ENCODE measurements at places on chromosomes 11 and 22. TPM values are rescaled to one million over a fixed set of nuclear protein-coding genes. Genes with fewer than 3 reads are reported as not detected.

GRCh38 chr11:17578296-17578695 lies 31.2 kb downstream of the OTOG start:
- DNase-seq, result no peak

DNA sequence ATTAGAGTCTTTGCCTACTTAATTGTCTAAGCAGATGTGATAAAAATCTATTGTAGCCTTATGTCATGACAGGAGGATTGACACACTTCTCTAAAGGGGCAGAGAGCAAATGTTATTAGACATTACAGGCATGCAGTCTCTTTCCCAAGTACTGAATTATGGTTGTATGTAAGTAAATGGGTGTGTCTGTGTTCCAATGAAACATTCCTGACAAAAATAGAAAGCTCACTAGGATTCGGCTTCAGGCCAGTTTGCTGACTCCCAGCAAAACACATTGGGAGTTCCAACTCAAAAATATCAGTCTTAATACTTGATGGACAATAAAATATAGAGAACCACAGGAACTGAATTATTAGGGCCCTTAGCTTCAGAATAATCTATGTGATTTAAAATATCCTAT lies 1480.4 kb downstream of the FAM181B start:
- no peak for DNase-seq

DNA sequence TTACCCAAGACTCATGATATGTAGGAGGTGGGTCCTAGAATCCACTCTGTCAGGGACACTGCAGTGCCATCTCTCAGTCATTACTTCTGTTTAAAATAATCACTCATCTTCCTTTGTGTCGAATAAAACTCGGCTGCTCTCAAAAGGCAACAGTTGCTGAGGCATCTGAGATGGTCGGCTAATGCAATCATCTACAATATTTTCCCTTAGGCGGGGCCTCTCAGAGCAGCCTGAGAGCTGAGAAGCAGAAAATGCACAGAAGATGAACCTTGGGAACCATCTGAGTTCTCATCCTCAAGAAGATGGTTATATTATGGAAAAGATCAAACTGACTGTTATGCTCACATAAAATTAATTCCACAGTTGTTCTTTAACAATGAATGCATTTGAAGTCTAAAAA lies 1518.2 kb upstream of the TENM4 start:
- no peak for DNase-seq

MEN1 gene
- total RNA-seq, result 56.3 TPM

DNA sequence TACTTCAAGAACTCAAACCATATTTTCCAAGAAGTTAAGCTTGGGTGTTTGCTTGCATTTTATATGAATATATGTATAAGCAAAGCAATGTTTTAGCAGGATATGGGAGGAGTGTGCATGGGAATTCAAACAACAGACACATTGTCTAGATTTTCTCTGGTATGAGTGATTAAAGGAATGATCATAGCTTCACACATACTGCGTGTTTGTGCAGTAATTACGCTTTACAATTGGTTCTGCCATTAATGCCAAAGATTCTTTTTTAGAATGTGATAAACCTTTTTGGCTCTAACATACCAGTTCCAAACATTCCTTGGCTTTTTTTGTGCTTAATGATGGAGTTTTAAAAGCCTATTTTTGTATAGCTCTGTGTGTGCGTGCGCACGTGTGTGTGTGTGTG lies 54.0 kb downstream of the CCDC34 start:
- no peak for DNase-seq

MUC5AC gene
- not detected for total RNA-seq

DNA sequence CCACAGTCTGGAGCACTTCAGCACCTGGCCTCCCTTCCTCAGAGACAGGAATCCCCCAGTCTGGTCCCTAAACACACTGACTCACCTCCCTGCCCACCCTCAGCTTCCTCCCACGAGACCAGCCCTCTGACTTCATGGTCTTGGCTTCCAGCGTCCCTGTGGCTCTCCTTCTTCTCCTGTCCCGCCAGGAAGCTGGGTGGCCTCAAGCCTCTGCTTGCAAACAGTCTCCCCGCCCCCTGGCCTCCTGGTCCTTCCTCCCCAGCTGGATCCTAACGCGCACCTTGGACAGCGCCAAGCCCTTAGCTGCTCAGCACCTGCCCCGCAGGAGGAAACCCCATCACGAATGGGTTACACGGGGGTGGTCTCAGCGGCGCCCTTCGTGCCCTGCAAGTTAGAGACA lies 4.5 kb downstream of the NCF4 start:
- DNase-seq, result peak; percentile 28

MMP7 gene
- not detected for total RNA-seq

DNA sequence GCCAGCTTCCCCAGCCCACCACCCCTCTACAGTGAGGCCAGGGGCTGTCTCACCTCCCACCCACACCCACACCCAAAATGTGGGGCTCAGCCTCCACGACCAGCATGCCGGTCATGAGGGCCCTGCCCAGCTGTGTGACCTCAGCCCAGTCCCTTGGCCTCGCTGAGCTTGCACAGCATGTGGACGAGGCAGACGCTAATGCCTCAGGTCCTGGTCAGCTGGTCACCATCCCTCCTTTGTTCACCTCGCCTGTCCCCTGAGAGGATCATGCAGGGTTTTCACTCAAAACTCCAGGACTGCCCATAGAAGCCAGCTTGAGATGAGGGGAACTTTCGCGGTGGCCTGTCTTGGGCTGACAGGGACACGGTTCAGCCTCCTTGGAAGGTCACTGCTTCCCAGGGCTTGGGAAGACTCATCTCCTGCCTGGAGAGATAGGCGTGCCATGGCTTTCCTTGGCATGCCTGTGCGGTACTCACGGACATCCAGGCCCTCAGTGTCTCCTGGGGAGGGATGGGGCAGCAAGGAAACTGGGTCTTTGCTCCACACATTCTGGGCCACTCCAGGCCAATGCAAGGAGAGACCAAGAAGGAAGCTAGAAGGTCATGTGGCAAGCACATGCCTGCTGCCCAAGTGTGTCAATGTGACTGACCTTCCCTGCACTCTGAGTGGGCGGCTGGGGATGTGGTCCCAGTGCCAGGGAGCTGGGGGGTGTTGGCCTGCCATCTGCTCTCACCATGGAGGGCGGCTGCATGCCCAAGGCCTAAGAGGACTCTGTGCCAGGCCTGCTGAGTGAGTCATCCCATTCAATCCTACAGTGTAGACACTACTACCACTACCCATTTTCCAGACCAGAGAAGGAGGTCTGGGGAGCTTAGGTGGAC lies 3.2 kb upstream of the RTN4R start:
- DNase-seq, result no peak

DNA sequence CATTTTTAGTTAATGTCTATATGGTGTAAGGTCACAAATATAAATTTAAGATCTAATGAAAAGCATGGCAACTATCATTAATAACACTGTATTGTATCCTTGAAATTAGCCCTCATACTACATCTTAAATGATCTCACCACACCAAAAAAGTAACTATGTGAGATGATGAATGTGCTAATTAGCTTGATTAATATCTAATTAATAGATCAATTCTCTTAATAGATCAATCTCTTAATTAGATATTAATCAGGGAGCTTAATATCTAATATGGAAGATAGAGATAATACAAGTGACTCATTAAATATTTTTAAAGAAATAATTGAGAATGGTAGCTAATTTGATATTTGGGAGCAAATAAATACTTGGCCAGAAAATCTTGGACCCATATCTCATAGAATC lies 178.5 kb upstream of the FAT3 start:
- no peak for DNase-seq

GGTLC3 gene
- 0.56 TPM for total RNA-seq

MYOD1 gene
- not detected for total RNA-seq

DNA sequence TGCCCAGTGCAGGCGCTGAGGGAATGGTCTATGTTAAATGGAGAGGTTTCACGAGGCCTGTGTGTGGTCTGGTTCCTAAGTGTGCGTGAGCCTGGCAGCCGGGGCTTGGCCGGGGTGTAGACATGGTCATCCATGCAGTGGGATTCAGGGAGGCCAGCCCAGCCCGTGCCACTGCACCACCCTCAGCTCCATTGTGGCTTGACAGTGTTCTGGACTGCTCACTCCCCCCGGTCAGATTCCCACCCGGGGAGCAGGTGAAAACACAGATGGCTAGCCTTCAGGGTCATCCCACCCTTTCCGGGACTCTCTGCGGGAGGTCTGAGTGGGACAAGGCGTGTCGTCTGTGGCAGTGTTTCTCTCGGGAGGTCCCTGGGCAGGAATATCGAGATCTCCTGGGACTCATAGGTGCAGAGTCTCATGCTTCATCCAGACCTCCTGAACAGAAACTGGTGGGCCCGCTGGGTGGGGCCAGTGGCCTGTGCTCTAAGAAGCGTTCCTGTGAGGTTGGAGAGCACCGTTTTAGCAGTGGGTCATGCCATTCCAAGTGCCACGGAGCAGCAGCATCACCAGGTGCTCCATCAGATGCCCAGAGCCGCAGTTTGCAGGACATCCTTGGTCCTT lies 52.3 kb downstream of the ST14 start:
- peak; percentile 2 for DNase-seq

DNA sequence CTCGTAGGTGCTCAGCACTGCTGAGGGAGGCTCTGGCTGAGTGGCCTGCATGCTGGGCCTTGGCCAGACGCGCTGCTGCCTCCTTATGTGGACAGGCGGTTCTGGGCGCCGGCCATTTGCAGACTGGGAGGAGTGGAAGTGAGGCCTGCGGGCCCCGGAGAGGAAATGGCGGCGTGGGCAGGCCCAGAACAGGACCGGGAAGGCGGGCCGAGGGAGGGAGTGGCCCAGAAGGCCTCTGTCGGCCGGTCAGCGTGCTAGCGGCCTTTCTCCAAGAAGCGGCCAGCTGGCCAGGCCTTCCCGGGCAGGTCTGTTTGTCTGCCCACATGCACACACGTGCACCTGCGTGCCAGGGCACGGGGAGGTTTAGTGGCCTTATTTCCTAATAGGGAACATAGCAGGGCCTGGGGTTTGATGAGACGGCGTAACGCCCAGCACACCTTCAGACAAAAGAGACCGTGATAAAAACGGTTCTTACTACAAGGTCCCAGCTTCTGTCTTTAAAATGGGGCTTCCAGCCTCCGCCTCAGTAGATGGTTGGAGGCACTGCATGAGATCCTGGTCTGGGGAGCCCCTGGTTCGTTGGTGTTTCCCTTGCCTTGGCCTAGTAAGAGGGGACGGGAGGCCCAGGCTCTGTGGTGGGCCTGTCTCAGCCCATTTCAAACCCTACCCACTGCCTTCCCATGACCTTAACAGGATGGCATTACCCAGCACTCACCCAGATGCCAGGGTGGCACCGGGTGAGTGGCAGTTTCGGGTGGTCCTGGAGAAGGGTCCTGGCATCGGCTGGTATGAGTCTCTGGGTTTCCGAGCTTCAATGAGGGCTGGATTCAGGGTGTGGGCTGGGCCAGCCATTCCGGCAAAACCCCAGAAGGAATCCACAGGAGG lies 65.1 kb upstream of the PPARA start:
- DNase-seq, result no peak

DENND6B gene
- 3.6 TPM for total RNA-seq

RGL4 gene
- 0.15 TPM for total RNA-seq

DNA sequence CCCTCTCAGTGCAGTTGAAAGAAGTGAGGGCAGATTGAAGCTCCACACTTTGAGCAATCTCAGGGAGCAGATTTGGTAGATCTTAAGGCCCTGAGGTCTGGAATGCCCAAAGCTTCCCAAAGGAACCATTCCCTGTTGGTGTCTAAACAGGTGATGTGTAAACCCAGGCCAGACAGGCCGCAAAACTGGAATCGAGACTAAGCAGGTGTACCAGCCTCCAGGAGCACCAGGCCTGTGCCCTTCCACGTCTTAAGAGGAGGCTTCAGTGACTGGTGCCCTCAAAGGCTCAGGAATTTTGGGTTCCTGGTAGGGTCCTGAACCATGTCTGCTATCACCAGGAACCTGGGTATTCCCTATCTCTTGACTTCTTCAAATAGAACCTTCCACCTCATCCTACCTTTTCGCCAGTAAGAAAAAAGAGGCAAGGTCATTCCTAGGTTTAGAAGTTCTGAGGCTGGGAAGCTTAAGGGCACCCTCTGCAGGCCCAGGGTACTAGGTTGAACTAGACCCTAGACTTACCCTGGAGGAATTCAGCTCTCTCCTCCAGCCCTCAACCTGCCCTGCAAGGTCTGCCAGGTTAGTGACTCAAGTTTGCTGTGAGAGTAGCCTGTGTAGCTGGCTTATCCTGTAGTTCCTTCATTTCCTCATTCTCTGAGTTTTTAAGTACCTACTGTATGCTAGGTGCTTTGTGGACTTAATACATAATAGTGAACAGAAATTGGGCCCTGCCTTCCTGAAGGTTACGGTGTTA lies 100.0 kb upstream of the NNMT start:
- no peak for DNase-seq

CHRM1 gene
- not detected for total RNA-seq

SMIM35 gene
- not detected for total RNA-seq

- DNase-seq, result no peak
These were observed 131.9 kb upstream of the MTMR2 start for GRCh38 chr11:96055706-96056387.

NAALAD2 gene
- 30.9 TPM for total RNA-seq

KREMEN1 gene
- 3.1 TPM for total RNA-seq

DNA sequence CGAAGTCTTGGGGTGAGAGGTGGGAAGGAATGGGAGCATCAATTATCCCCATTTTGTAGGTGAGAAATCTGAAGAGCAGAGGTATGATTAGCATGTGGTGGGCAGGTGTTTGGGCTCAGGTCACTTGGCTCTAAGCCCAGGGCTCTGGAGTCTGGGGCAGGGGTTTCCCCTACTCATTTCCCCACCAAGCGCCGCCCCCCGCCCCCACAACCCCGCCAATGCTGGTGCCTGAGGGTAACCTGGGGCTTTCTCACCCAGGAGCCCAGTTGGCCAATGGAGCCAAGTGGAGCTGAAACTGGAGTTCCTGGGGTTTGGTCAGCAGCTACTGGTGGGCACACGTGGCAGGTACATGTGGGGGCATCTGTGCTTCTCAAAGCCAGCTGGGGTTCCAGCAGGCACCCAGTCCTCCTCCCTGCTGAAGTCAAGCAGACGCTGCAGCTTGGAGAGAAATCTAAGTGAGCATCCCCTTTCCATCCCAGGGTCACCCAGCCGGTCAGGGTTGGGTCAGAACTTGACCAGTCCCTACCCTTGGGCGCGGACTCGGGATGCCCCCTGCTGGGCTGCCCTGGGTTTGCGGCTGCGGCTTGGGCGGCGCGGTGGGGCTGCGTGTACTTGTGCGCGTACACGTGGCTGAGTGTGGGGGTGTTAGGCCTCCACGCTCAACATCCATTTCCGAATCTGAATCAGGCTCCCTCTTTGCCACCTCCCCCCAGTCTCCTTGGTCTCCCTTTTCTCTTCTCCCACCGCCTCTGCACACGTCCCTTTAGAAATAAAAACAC lies 1.7 kb upstream of the CHRM1 start:
- peak; percentile 54 for DNase-seq

GRCh38 chr11:2178906-2179494 lies 7.4 kb upstream of the TH start:
- no peak for DNase-seq

POLR2F gene
- total RNA-seq, result 58.9 TPM

DNA sequence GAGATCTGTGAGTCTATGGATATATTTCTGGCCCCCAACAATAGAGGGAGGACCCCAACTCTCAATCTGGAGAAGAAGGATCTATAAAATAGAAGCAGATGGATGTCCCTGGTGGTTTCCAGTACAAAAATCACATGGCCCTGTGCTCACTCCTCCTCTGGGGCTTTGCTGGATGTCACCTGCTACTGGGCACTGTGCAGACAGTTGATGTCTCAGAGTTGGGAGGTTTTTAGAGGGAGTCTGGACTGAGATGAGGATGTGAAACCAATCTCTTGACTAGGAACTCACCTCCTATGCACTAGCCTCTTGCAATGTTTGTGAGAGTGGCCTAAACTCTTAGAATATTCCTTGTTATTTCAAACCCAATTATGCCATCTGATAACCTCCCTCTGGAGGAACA lies 107.2 kb downstream of the SCN3B start:
- DNase-seq, result no peak

Data from endothelial cell (in vitro differentiated cells).